ENCODE measurements at places on chromosomes 16 and 17. TPM values are rescaled to one million over a fixed set of nuclear protein-coding genes. Genes with fewer than 3 reads are reported as not detected.

The RNF157 gene
- total RNA-seq = 0.09 TPM

The CLEC19A gene
- total RNA-seq = not detected

The MYO15A gene
- total RNA-seq = not detected

The KRT39 gene
- total RNA-seq = not detected

The TNFRSF17 gene
- total RNA-seq = not detected

The PDXDC1 gene
- total RNA-seq = 63.2 TPM

The GRB7 gene
- total RNA-seq = not detected
